Uterus (tissue), 4 donors: ENCODE measurements at places on chromosomes 4 and X. TPM values are rescaled to one million over a fixed set of nuclear protein-coding genes. Genes with fewer than 3 reads are reported as not detected.
A peak's percentile ranks its signal among the peaks of the same experiment; 100 is the strongest.

Gene GASK1B
- 68.7 TPM for total RNA-seq

DNA sequence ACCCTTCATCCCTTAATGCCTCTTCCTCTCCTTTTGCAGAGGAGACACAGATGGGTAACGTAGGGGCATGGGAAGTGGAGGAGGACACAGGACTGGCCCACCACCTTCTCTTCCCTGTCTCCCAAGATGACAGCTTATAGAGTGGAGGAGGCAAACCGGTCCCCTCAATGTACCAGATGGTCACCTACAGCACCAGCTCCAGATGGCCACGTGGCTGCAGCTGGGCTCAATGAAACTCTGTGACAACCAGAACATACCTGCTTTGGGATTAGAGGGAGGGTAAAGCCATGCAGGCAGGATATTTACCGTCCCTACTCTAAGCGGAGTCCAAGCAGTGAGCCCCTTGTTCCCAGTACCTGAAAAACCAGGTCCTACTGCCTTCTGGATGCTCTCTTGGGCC is 7.5 kb upstream of the KLHL15 start:
- H3K4me1 ChIP-seq: no peaks in the 10 kb centered on the region
- no peaks in the 10 kb centered on the region for H3K27me3 ChIP-seq
- H3K36me3 ChIP-seq: no peaks in the 10 kb centered on the region
- no peak overlapping the region for H3K27ac ChIP-seq

- H3K27ac ChIP-seq: peak overlapping the region; percentile 21
- H3K36me3 ChIP-seq: no peaks in the 10 kb centered on the region
- H3K27me3 ChIP-seq: no peaks in the 10 kb centered on the region
- DNase-seq: no peak
Observed at GRCh38 chr4:70680934-70681333, 7.4 kb upstream of the UTP3 start.

DNA sequence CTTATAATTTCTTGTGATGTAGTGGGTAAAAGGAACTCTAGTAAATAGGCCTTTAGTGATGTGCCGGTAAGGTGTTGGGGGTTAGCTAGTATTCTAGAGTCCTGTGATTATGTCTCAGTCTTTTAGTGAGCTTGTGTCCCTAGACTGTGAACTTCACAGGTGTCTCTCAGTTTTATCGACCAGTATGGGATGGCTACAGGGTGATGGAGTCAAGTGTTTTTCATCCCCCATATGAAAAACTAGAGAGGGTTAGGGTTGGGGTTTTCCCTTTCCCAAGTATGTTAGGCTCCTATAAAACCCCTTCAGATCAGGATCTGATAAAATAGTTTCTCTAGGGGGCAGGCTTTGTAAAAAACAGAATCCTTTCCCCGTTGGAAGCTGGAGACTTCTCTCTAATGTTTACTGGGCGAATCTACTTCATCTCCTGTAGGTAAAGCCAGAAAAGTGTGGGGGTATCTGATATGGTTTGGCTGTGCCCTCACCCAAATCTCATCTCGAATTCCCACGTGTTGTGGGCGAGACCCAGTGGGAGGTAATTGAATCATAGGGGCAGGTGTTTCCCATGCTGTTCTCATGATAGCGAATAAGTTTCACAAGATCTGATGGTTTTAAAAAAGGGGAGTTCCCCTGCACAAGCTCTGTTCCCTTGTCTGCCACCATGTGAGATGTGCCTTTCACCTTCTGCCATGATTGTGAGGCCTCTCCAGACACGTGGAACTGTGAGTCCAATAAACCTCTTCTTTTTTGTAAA is 120.8 kb downstream of the DTHD1 start:
- no peak overlapping the region for H3K4me3 ChIP-seq
- no peak for DNase-seq
- H3K36me3 ChIP-seq: no peaks in the 10 kb centered on the region
- H3K4me1 ChIP-seq: no peaks in the 10 kb centered on the region
- H3K27ac ChIP-seq: no peak overlapping the region

DNA sequence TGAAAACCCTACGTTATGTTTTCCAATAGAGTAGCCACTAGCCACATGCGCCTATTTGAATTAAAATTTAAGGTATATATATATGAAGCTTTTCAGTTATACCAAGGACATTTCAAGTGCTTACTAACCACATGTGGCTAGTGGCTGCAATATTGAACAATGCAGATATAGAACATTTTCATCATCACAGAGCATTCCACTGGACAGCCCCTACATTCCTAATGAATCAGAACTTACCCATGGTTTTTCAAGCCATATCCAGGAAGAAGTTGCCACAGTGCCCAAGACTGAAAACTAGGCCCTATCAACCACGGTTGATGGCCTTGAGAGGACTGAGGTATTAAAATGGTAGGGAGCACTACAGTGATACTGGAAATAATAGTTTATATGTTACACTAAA is 29.7 kb downstream of the NEK1 start:
- H3K4me3 ChIP-seq: no peak overlapping the region
- H3K36me3 ChIP-seq: no peaks in the 10 kb centered on the region
- peaks cover 6% of the 10 kb centered on the region for H3K27me3 ChIP-seq
- DNase-seq: no peak

DNA sequence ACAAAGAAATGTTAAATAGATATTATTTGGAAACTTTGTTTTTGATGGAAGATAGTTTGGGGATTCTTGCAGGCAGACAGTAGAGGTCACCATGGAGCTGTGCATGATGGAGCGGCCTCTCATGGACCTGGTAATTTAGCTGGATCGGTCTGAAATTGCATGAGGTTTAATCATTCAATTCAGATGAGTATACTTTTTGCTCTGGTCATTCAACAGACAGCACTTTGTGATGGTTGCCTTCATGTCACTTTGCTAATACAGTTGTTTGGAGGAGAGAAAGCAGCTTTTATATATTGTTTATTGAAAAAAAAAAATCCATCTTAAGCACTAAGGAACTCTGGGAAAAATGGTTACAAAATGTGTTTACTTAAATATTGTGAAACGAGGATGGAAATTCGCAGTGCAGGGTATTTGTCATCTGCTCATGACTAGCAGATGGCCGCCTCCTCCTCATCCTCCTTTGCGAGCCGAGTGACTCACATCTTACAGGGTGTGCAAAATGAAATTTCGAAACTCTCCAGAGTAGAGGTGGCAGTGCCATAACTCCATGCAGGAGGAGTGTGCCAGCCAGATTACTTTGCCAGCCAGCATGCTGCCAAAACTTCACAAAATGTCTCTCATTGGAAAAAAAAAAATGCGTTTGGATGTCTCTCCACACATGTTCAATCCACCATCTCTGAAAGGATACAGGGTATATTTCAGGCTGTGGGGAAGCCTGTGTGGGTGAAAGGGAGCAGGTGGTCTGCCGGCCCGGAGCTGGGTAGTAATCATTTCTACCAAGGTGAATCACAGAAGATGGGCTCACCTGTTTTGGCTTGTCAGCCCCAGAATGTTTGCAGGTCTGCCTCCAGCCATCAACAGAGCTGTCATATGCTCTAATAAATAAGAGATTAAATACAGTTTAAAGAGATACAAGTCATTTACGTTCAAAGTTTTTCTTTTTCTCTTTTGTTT is 314.9 kb upstream of the DIPK2B start:
- H3K27me3 ChIP-seq: no peaks in the 10 kb centered on the region
- peak; percentile 87 for DNase-seq
- H3K36me3 ChIP-seq: no peaks in the 10 kb centered on the region
- no peak overlapping the region for H3K4me3 ChIP-seq

DNA sequence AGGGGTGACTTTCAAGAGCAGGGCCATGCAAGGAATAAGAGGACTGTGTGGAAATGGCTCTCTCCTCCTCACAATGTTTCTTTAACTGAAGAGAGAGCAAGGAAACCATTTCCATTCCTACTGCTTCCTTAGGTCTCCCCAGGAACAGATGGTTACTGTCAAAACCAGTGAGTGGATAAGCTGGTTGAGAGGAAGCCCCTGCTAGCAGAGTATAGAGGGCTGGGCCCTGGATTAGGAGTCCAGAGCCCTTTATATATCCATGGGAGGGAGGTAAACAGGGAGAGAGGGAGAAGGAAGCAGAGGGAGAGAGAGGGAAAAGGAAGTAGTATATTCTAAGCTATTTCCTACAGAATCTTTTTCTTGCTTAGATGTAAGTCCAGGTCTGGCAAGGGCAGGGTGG is 43.8 kb upstream of the LAS1L start:
- H3K36me3 ChIP-seq: no peaks in the 10 kb centered on the region
- H3K27ac ChIP-seq: no peak overlapping the region
- no peaks in the 10 kb centered on the region for H3K4me1 ChIP-seq
- DNase-seq: no peak
- no peak overlapping the region for H3K4me3 ChIP-seq
- H3K27me3 ChIP-seq: no peaks in the 10 kb centered on the region
